ENCODE measurements at places on chromosomes 7 and 10. TPM values are rescaled to one million over a fixed set of nuclear protein-coding genes. Genes with fewer than 3 reads are reported as not detected.

The TCF7L2 gene
- 47.3 TPM for total RNA-seq

The ODAD2 gene
- total RNA-seq = not detected

The IKZF1 gene
- total RNA-seq = 21.1 TPM

The ABCC2 gene
- 1.3 TPM for total RNA-seq

The AP5Z1 gene
- 19.2 TPM for total RNA-seq

The GJD4 gene
- total RNA-seq = not detected

The GNGT1 gene
- not detected for total RNA-seq

The MKX gene
- 2.0 TPM for total RNA-seq

The STRA8 gene
- total RNA-seq = not detected

The TFPI2 gene
- 1.2 TPM for total RNA-seq

The ZNF365 gene
- total RNA-seq = 0.49 TPM

The NODAL gene
- not detected for total RNA-seq
